Fibroblast of lung (primary cell): ENCODE measurements at places on chromosomes 7 and 10.

GRCh38 chr10:48399056-48399541 lies 92.6 kb downstream of the MAPK8 start:
- peaks cover 13% of the 10 kb centered on the region for H3K4me1 ChIP-seq
- DNase-seq = peak; percentile 27
- no peak overlapping the region for H3K27ac ChIP-seq
- no peak overlapping the region for H3K4me3 ChIP-seq
- H3K27me3 ChIP-seq = no peaks in the 10 kb centered on the region

- no peak overlapping the region for H3K4me3 ChIP-seq
- no peaks in the 10 kb centered on the region for H3K27me3 ChIP-seq
These were observed 13.1 kb upstream of the LIPF start for GRCh38 chr10:88651101-88651551.

DNA sequence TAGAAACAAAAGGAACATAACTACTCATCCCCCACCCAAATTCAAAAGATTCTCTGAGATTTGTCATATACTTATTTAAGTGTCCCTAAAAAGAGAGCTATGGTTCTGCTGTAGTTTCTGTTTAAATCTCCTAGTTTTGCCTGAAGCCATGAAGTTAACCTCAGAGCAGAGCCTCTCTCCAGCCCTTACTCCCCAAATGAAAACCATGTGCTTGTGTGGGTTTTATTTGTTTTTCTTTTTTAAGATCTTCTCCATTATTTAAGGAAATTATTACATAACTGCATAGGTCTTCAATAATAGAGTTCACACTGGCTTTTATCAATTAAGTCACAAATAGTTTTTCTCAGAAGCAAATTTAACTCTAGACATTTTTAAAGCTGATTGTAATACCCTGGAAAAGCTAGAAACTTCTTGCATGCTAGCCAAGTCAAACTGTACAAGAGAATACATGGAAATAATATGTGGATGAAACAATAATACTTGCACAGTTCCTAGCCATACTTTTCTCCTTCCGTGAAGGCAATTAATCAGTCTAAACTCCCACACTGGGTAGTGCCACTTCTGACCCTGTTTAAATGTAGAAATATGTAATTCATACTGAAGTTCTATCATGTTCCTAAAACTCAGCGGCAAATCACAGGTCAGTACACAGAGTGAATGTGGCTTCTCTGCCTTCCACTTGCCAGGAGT lies 579.7 kb downstream of the SUGCT start:
- H3K27ac ChIP-seq = no peak overlapping the region
- no peaks in the 10 kb centered on the region for H3K36me3 ChIP-seq
- no peak for DNase-seq
- no peaks in the 10 kb centered on the region for H3K4me1 ChIP-seq

- H3K36me3 ChIP-seq = no peaks in the 10 kb centered on the region
- no peak for DNase-seq
- no peak overlapping the region for H3K27ac ChIP-seq
- no peak overlapping the region for H3K4me3 ChIP-seq
These were observed 12.6 kb downstream of the TBATA start for GRCh38 chr10:70772627-70773026.

GRCh38 chr10:71312811-71313789 lies 6.0 kb upstream of the SLC29A3 start:
- no peaks in the 10 kb centered on the region for H3K4me1 ChIP-seq
- H3K27me3 ChIP-seq = no peaks in the 10 kb centered on the region
- H3K4me3 ChIP-seq = no peak overlapping the region
- peak; percentile 66 for DNase-seq
- H3K36me3 ChIP-seq = no peaks in the 10 kb centered on the region

- H3K27ac ChIP-seq = no peak overlapping the region
- no peak overlapping the region for H3K4me3 ChIP-seq
- no peaks in the 10 kb centered on the region for H3K4me1 ChIP-seq
- H3K36me3 ChIP-seq = no peaks in the 10 kb centered on the region
These were observed 524.5 kb downstream of the PHTF2 start for GRCh38 chr7:78323118-78323517.

- peaks cover 3% of the 10 kb centered on the region for H3K27me3 ChIP-seq
- DNase-seq = no peak
- H3K27ac ChIP-seq = no peak overlapping the region
- no peaks in the 10 kb centered on the region for H3K36me3 ChIP-seq
These were observed 29.4 kb upstream of the SLF2 start for GRCh38 chr10:100883312-100883821.

DNA sequence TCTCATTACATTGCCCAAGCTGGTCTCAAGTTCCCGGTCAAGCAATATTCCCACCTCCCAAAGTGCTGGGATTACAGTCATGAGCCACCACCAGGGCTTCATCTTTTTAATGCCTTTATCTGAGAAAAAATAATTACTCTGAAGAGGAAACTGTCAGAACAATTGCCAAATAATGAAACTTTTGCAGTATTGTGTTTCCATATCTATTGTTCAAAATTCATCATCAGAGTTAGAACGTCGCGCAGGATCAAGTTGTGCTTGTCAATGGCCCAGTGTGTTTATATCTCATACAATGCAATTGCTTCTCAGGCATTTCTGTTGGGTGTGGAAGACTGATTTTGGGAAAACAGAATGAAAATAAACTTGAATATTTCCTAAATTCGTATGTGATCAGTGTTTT lies 143.1 kb downstream of the ARID5B start:
- peaks cover 52% of the 10 kb centered on the region for H3K4me1 ChIP-seq
- no peak overlapping the region for H3K4me3 ChIP-seq
- peak overlapping the region; percentile 56 for H3K27ac ChIP-seq
- no peaks in the 10 kb centered on the region for H3K36me3 ChIP-seq
- DNase-seq = no peak

DNA sequence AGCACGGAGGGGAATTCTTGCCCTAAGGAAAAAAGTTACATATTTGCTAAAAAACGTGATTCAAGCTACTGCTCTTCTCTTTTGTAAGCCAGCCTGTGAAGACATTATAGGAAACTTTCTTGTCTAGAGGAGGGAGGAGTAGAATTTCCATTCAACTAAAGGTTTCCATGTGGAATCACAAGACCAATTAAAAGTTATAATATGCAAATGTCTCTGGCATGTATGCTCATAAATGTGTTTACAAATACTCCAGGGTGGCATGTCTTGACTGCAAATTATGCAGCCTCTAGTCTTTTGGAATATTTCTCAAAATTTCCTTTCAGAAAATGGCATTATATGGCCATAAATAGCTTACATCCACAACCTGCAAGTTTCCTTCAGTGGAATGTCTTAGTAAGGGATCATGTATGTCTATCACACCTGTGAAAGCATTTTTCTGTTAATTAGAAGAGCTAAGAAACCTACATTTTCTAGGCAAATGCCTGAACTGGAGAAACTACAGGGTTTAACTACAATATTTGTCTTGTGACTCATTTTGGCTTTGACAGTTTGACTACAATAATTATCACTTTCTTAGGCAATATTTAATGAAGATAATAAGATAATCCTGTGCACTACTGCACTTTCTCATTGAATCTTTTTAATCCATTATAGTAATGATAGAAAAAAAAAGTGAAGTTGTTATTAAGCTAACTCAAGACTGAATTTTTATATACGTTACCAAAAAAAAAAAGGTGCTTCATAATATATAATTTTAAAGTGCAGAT lies 111.1 kb upstream of the C10orf90 start:
- no peak overlapping the region for H3K4me3 ChIP-seq
- no peaks in the 10 kb centered on the region for H3K27me3 ChIP-seq
- no peak for DNase-seq
- no peaks in the 10 kb centered on the region for H3K4me1 ChIP-seq

DNA sequence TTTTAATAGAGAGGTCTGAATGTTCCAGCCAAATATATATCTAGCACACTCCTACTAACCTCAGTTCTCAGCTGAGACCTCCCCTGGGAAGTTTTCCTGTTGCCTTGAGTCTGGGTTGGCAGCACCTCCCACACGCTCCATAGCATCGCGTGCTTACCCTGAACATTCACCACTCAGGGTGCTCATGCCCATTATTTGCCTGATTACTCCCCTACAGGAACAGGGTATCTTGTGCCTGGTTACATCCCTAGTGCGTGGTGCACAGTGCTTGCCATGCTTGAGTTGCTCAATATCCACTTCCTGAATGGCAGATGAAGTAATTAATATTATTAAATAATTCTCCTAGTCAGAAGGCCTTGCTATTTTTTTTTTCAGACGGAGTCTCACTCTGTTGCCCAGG lies 269.9 kb upstream of the IMMP2L start:
- no peak overlapping the region for H3K4me3 ChIP-seq
- H3K27ac ChIP-seq = no peak overlapping the region
- H3K27me3 ChIP-seq = no peaks in the 10 kb centered on the region
- peaks cover 5% of the 10 kb centered on the region for H3K4me1 ChIP-seq
- no peak for DNase-seq

- no peak overlapping the region for H3K4me3 ChIP-seq
- H3K4me1 ChIP-seq = no peaks in the 10 kb centered on the region
- no peaks in the 10 kb centered on the region for H3K27me3 ChIP-seq
These were observed 186.3 kb downstream of the ETV1 start for GRCh38 chr7:13803134-13803533.

- H3K27ac ChIP-seq = no peak overlapping the region
- H3K4me1 ChIP-seq = peaks cover 2% of the 10 kb centered on the region
- DNase-seq = peak; percentile 38
- no peak overlapping the region for H3K4me3 ChIP-seq
These were observed 41.4 kb upstream of the CD36 start for GRCh38 chr7:80596933-80597517.

GRCh38 chr7:134625550-134625949 lies 21.1 kb upstream of the BPGM start:
- H3K27ac ChIP-seq = no peak overlapping the region
- no peaks in the 10 kb centered on the region for H3K36me3 ChIP-seq
- peaks cover under 1% of the 10 kb centered on the region for H3K4me1 ChIP-seq
- H3K27me3 ChIP-seq = no peaks in the 10 kb centered on the region

DNA sequence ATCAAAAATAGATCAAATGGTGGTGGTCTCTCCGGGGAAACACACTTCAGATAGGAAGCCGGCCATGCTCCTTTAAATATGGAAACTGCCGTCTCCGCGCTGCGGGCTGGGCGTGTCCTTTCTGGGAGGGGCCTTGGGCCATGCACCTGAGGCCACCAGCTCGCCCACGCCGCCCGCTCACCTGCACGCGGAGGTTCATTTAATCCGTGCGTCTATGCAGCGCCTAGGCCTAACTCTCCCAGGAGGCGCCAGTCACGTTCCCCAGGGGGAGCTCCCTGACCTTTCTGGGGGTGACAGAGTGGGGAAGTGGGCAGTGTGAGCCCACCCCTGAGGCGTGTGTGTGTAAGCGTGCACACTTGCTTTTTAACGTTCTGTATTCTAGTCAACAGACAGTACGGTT lies 64.0 kb downstream of the C10orf143 start:
- H3K27ac ChIP-seq = no peak overlapping the region
- H3K4me3 ChIP-seq = no peak overlapping the region
- H3K4me1 ChIP-seq = no peaks in the 10 kb centered on the region
- no peaks in the 10 kb centered on the region for H3K36me3 ChIP-seq
- no peak for DNase-seq

DNA sequence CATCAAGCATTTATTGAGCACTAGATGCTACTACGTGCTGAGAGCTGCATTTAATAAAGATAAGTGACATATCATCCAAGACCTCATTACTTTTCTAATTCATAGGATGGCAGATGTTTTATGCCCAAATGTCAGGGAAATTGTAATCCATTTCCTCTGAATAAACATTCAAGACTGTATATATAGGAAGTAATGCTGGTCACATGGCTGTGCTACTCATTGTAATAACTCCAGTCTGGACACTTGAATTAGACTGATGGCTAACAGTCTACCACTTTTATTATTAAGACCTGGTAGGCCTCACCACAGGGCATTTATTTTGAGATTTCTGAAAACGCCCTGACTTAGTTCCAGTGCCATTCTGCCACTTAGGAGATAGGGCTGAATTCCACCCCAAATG lies 36.6 kb downstream of the PIK3AP1 start:
- DNase-seq = no peak
- no peak overlapping the region for H3K4me3 ChIP-seq
- no peaks in the 10 kb centered on the region for H3K36me3 ChIP-seq
- no peak overlapping the region for H3K27ac ChIP-seq
- H3K27me3 ChIP-seq = no peaks in the 10 kb centered on the region
- no peaks in the 10 kb centered on the region for H3K4me1 ChIP-seq

GRCh38 chr7:37035631-37036030 lies 311.3 kb upstream of the AOAH start:
- H3K27me3 ChIP-seq = no peaks in the 10 kb centered on the region
- H3K4me3 ChIP-seq = no peak overlapping the region
- H3K27ac ChIP-seq = no peak overlapping the region
- H3K4me1 ChIP-seq = peaks cover 15% of the 10 kb centered on the region

- H3K27me3 ChIP-seq = no peaks in the 10 kb centered on the region
- H3K4me1 ChIP-seq = peaks cover 32% of the 10 kb centered on the region
- H3K4me3 ChIP-seq = no peak overlapping the region
- no peak for DNase-seq
- H3K27ac ChIP-seq = no peak overlapping the region
These were observed 186.9 kb downstream of the PRPF18 start for GRCh38 chr10:13773496-13774170.

- no peak overlapping the region for H3K4me3 ChIP-seq
- H3K36me3 ChIP-seq = no peaks in the 10 kb centered on the region
- H3K27ac ChIP-seq = no peak overlapping the region
These were observed 314.0 kb upstream of the SEMA3A start for GRCh38 chr7:84508606-84509005.

GRCh38 chr7:2138146-2138765 lies 94.5 kb downstream of the MAD1L1 start:
- peaks cover 2% of the 10 kb centered on the region for H3K36me3 ChIP-seq
- no peaks in the 10 kb centered on the region for H3K27me3 ChIP-seq
- no peak overlapping the region for H3K4me3 ChIP-seq
- H3K4me1 ChIP-seq = no peaks in the 10 kb centered on the region
- H3K27ac ChIP-seq = no peak overlapping the region

DNA sequence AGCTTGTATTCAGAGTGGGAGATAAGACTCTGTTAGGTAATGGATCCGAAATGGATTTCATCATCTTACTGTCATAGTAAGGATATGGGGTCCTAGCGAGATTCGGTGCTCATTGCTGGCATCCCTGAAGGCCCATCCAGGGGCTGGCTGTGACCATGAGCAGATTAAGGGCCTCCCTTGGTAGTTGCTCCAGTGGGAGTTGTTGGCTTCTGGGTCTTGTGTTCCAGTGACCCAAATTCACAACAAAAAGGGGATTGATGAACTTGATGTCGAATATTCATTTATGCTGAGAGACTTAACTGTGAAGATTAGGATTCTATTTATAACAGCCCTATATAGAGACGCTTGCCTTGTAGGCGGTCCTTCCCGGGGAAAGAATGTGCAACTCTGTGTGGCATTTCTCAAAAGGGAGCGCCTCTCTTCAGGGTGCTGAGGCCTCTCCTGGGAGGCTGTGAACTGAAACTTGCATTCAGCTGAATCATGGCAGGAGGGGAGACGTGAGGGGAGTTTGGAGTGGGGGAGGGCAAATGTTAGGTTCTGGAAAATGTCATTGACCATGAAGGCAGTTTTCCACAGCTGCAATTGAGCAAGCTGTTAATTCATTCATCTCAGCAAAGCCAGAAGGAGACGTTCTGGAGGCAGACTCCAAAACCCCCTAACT lies 233.1 kb upstream of the FZD8 start:
- H3K27ac ChIP-seq = no peak overlapping the region
- peaks cover 2% of the 10 kb centered on the region for H3K4me1 ChIP-seq
- DNase-seq = peak; percentile 57
- no peaks in the 10 kb centered on the region for H3K36me3 ChIP-seq
- no peaks in the 10 kb centered on the region for H3K27me3 ChIP-seq
